Bronchus fibroblast of lung (primary cell): ENCODE measurements at places on chromosomes 7 and 10. TPM values are rescaled to one million over a fixed set of nuclear protein-coding genes. Genes with fewer than 3 reads are reported as not detected.

The CALML3 gene
- total RNA-seq, result not detected in 2 replicates

The TOMM7 gene
- total RNA-seq, result 107 and 115 TPM in 2 replicates

The PKD1L1 gene
- total RNA-seq, result under 0.01 TPM in 2 replicates

The NKX1-2 gene
- total RNA-seq, result not detected in 2 replicates

The PRSS37 gene
- total RNA-seq, result not detected in 2 replicates

The CTNNA3 gene
- total RNA-seq, result not detected in 2 replicates

The AS3MT gene
- total RNA-seq, result 4.8 and 6.7 TPM in 2 replicates

The DKK1 gene
- total RNA-seq, result 44.4 and 53.1 TPM in 2 replicates

The HOXA10 gene
- not detected in 2 replicates for total RNA-seq

The KLF14 gene
- not detected in 2 replicates for total RNA-seq

The SPDYE1 gene
- total RNA-seq, result not detected in 2 replicates

The PRPS1L1 gene
- total RNA-seq, result not detected in 2 replicates

The BHLHA15 gene
- 0.34 and 0.59 TPM in 2 replicates for total RNA-seq

The UNCX gene
- total RNA-seq, result not detected in 2 replicates

The SUFU gene
- 5.4 and 5.5 TPM in 2 replicates for total RNA-seq

The PON3 gene
- not detected in 2 replicates for total RNA-seq

The DAGLB gene
- 9.4 and 11.6 TPM in 2 replicates for total RNA-seq

The MACROH2A2 gene
- 20.8 and 21.2 TPM in 2 replicates for total RNA-seq

The DCLRE1A gene
- total RNA-seq, result 5.5 and 7.2 TPM in 2 replicates

The TMEM229A gene
- total RNA-seq, result under 0.01 TPM in 1 of 2 replicates, not detected in the other

The RAPGEF5 gene
- 0.15 and 0.34 TPM in 2 replicates for total RNA-seq

The GSTO1 gene
- total RNA-seq, result 293 and 302 TPM in 2 replicates

The MMD2 gene
- not detected in 2 replicates for total RNA-seq

The GIMAP8 gene
- total RNA-seq, result not detected in 2 replicates

The PNLIPRP1 gene
- not detected in 2 replicates for total RNA-seq

The TBX20 gene
- total RNA-seq, result 0.15 and 0.34 TPM in 2 replicates

The ADGRA1 gene
- total RNA-seq, result not detected in 2 replicates

The ALOX5 gene
- total RNA-seq, result not detected in 2 replicates

The PLXDC2 gene
- 3.9 and 4.9 TPM in 2 replicates for total RNA-seq

The ODAD2 gene
- total RNA-seq, result 0.59 and 1.7 TPM in 2 replicates

The FAM131B gene
- 0.84 and 1.0 TPM in 2 replicates for total RNA-seq

The ACTR3C gene
- 0.17 and 0.45 TPM in 2 replicates for total RNA-seq

The NUP205 gene
- total RNA-seq, result 59.2 and 71.5 TPM in 2 replicates

The CD36 gene
- 0.15 TPM in 1 of 2 replicates, not detected in the other for total RNA-seq

The CALCR gene
- total RNA-seq, result not detected in 2 replicates
